ENCODE measurements at places on chromosomes 3 and 15. TPM values are rescaled to one million over a fixed set of nuclear protein-coding genes. Genes with fewer than 3 reads are reported as not detected.

SH2D7 gene
- total RNA-seq, result not detected

C3orf62 gene
- 1.3 TPM for total RNA-seq

GRCh38 chr3:71072986-71073385 is 510.5 kb downstream of the FOXP1 start:
- H3K4me3 ChIP-seq, result no peak overlapping the region
- H3K4me1 ChIP-seq, result no peaks in the 10 kb centered on the region
- no peaks in the 10 kb centered on the region for H3K27me3 ChIP-seq
- H3K36me3 ChIP-seq, result no peaks in the 10 kb centered on the region
- no peak overlapping the region for H3K27ac ChIP-seq

DNA sequence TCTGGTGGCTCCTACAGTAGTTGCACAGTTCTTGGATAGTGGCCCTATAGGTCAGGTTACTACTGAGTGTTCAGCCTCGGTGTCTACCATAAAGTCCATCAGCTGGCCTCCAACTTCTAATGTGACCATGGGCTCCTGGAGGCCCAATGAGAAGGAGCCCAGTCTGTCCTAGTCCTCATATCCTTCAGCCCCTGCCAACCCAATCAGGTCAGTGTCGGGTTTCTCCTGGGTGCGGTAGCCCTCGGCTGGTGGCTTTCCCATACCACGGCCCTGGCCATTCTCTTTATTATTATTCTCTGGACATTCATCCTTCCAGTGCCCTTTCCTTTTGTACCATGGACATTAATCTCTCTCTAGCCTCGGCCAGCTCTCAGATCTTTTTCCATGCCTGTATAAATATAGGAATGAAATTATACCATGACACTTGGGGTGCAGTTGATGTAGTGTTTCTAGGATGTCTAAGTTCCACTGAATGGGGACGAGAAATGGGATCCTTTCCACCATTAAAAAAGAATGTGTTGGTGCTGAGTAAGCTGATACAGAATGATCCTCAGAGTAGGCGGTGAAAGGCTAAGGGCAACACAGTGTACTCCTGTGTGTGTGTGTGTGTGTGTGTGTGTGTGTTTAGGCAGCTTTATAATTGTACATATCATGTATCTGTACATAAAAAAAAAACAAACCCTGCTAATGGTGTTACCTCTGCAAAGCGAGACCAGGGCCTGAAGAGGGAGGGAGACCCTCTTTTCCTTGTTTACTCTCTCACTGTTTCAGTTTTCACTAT is 19.3 kb upstream of the NOX5 start:
- no peaks in the 10 kb centered on the region for H3K27me3 ChIP-seq
- no peak overlapping the region for H3K4me3 ChIP-seq
- no peaks in the 10 kb centered on the region for H3K36me3 ChIP-seq
- H3K27ac ChIP-seq, result no peak overlapping the region
- peaks cover 16% of the 10 kb centered on the region for H3K4me1 ChIP-seq

- H3K4me1 ChIP-seq, result no peaks in the 10 kb centered on the region
- H3K36me3 ChIP-seq, result no peaks in the 10 kb centered on the region
- no peaks in the 10 kb centered on the region for H3K27me3 ChIP-seq
- no peak overlapping the region for H3K27ac ChIP-seq
- no peak overlapping the region for H3K4me3 ChIP-seq
Observed at GRCh38 chr3:42492508-42493080, 9.8 kb upstream of the VIPR1 start.

DNA sequence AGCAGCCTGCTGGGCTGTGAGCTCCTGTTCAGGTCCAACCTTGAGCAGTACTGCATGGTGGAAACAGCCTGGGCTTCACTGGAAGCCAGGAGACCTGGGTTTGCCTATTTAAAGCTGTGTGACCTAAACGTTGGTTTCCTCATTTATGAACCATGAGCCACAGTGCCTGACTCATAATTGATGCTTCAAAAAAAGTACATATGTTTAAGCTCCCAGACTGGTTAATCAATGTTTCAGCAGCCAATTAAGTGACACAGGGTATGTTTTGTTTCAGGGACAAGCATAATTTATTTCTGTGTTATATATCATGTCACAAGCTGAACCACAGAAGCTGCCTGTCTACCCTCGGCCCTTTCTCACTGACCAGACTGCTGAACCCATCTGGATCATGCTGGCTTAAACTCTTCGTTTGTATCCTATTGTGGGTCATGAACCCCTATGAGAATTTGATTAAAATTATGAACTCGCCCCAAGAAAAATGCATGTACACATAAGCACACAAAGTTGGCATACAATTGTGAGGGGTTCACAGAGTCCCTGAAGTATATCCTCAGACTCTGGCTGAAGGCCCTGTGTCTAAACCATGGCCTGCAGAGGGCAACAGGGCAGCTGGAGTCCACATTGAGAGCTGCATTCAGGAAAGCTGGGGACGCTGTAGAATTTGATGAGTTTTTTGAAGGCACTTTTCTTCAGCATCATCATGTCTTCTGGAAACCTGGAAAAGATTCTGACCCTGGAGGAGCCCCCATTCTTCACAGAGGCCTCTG is 23.7 kb downstream of the HDC start:
- no peaks in the 10 kb centered on the region for H3K36me3 ChIP-seq
- no peak overlapping the region for H3K27ac ChIP-seq
- no peaks in the 10 kb centered on the region for H3K27me3 ChIP-seq
- H3K4me1 ChIP-seq, result no peaks in the 10 kb centered on the region
- H3K4me3 ChIP-seq, result no peak overlapping the region
- DNase-seq, result no peak

- H3K27ac ChIP-seq, result no peak overlapping the region
- no peaks in the 10 kb centered on the region for H3K4me1 ChIP-seq
- no peak overlapping the region for H3K4me3 ChIP-seq
- H3K36me3 ChIP-seq, result no peaks in the 10 kb centered on the region
- H3K27me3 ChIP-seq, result no peaks in the 10 kb centered on the region
Observed at GRCh38 chr3:123571264-123571972, 13.4 kb downstream of the HACD2 start.

- no peak for DNase-seq
- H3K4me1 ChIP-seq, result peaks cover 8% of the 10 kb centered on the region
- H3K36me3 ChIP-seq, result no peaks in the 10 kb centered on the region
- no peaks in the 10 kb centered on the region for H3K27me3 ChIP-seq
- no peak overlapping the region for H3K27ac ChIP-seq
Observed at GRCh38 chr15:38860253-38860652, 295.6 kb upstream of the RASGRP1 start.

MAP6D1 gene
- total RNA-seq, result 1.7 TPM

DNA sequence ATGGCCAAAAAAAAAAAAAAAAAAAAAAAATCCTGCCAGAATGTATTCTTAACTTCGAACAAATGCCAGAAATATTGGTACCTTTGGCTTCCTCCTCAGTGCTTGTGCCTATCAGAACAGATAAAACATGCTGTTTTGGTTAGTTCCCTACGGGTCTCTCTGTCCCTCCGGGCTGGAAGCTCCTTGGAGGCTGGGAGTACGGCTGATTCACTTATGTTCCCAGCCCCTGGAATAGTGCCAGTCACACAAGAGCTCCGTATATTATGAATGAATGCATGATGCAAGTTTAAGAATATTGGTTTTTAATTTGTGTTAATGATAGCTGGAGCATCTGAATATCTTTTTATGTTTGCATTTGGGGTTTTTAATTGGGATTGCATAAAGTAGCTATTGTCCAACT is 44.0 kb downstream of the NR2F2 start:
- DNase-seq, result no peak
- H3K27me3 ChIP-seq, result peaks cover 10% of the 10 kb centered on the region
- no peaks in the 10 kb centered on the region for H3K36me3 ChIP-seq
- H3K4me1 ChIP-seq, result no peaks in the 10 kb centered on the region

DNA sequence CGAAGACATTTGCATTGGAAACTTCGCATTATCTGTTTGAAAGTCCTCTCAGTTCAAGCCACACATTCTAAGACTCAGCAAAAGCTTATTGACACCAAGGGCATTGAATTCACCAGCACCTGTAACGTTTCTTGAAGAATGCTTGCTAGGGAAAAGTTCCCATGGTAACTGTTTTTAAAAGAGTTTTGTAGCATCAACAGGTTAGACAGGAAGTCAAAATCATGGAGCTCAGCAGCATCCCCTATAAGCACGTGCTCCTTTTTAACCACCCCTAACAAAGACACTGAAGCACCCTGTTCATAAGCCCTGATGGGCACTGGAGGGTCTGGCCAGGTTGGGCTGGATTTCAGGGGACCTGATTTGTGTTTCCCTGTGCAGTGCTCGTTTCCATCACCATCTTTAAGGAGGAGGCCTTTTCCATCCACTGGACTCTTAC is 229.7 kb upstream of the BHLHE40 start:
- peak overlapping the region; percentile 79 for H3K27ac ChIP-seq
- no peaks in the 10 kb centered on the region for H3K27me3 ChIP-seq
- no peak for DNase-seq

CCR1 gene
- total RNA-seq, result 16.1 TPM

DNA sequence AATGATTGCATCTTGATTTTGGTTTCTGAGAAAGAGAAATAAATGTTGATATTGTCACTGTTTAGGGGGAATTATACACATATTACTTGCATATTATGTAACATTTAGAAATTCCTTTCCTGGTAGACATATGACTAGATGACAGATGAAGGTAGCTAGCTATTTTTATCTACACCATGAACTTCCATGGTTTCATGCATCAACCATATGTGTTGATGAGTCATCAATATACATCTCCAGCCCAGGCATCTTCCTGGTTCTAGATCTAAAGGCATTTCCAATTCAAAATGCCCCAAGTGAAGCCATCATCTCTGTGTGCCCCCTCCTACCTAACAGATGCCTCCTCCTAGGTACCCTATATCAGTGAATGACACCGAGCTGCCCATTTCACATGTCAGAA is 9.5 kb upstream of the ADAMTSL3 start:
- H3K4me1 ChIP-seq, result no peaks in the 10 kb centered on the region
- H3K36me3 ChIP-seq, result no peaks in the 10 kb centered on the region
- no peak overlapping the region for H3K4me3 ChIP-seq

ROPN1 gene
- total RNA-seq, result not detected

DNA sequence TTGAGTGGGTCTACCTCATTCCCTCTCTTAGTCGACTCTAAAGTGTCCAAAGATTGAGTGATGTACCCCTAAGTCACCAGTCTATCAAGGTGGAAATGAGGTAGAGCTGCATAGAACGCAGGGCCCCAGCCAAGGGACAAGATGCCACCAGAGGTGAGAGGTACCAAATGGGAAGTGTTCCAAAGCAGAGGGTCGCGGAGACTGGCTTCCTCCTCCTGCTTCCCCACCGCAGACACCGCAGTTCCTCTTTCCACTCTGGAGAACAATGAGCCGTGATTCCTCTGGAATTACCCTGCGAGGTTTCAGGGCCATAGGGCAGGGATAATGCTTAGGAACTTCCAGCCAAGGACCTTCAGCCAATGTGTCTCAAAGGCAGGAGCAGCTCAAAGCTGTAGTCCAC is 55.8 kb downstream of the DAPK2 start:
- no peak for DNase-seq
- peaks cover 53% of the 10 kb centered on the region for H3K4me1 ChIP-seq

Data from heart left ventricle (tissue), 16 donors.